Stimulated activated CD8-positive, alpha-beta memory T cell treated with anti-CD3 and anti-CD28 coated beads, Interleukin-7, amount 100 ng/mL, for 1 hour (primary cell): ENCODE measurements at places on chromosomes 5 and 9.

DNA sequence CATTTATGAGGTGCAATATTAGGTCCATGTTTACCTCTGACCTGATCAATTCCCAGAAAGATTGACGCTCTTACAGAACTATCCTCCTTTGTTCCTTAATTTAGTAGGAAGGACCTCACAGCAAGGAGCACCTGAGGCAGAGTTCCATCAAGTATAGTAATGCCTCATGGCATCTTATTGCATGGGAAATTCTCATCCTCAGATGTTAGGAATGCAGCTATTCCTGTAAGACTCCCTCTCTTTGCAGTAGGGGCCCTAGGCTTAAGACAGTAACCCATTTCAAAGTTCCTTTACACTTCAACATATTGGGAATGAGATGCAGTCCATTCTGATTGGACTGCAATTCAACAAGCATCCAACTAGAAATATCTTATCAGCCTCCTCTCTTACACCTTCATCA lies 69.8 kb downstream of the SLCO4C1 start:
- no peak for DNase-seq

DNA sequence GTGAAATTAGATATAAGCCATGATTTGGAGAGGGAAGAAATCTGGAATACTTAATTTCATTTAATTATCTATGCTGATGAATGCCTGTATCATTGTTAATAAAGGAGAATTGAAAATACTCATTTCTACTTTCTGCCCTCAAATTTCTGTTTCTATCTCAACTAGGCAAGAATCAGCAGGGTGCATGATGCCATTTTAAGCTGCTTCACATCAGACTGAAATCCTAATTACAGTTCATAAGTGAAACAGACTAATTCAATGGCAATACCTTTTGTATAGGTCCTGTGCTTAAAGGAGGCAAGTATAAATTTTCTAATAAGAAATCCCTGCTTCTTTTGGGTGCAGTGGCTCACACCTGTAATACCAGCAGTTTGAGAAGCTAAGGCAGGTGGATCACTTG lies 22.3 kb upstream of the TAL2 start:
- DNase-seq: no peak

DNA sequence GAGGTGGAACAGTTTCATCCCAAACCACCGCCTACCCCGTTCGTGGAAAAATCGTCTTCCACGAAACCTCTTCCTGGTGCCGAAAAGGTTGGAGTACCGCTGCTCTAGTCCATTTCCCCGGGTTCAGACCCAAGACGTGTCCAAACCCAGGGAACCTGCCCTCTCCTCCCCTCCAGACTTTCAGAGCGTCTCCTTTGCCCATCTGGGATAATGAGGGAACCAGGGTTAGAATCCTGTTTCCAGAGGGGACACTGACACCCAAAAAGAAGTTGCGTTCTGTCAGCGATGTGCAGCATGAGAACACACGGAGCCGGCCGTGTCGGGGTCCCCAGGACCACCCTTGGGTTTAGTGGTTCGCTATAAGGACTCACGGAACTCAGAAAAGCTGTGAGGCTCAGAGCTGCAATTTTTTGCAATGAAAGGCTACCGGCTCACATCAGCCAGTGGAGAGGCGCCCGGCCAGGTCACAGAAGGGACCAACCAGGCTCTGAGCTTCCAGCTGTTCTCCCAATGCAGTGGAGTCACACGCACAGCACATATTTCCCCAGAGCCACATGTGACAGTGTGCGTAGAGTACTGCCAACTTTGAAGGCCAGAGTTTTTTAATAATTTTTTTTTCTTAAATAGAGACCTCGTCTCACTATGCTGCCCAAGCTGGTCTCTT lies 19.4 kb downstream of the LAMC3 start:
- DNase-seq: no peak

GRCh38 chr5:139341187-139341688 lies 416 bp upstream of the PAIP2 start:
- no peak for DNase-seq

GRCh38 chr5:79743846-79744605 lies 54.4 kb downstream of the CMYA5 start:
- no peak for DNase-seq

- DNase-seq: no peak
Observed at GRCh38 chr5:135062216-135063055, 28.4 kb upstream of the PITX1 start.

DNA sequence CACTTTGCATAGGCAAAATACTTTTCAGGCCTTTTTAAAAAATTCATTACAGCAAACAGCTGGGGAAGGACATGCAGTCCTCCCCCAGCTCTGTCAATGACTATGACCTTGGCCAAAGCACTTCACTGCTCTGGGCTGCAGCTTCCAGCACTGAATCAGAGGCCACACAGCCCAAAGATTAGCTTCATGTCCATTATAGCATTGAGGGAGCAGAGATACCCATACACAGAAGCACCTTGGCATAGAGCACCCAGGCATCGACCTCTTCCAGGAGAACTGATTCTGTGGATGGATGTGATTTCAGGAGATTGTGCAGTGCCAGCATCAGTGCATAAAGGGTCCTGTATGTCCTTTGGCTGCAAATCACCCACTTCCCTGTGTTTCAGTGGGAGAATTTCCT lies 241.9 kb downstream of the MARCHF11 start:
- DNase-seq: no peak

DNA sequence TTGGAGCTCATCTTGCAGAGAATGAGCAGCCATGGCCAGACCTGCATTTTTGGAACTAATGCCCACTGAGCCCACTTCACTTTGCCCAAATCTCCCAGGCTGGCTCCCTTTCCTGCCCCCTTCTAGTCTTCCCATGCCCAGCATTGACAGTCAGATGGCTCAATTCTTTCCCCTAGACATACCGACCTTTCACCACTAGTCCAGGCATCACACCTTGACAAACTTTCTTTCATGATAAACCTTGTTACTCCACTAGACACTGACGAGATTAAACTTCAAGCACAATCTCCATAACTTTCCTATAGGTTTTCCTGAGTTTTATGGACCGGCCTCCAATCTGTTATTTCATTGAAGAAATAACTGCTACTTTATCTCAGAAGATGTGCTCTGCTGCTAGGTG lies 47.8 kb upstream of the RAI14 start:
- no peak for DNase-seq

GRCh38 chr5:96051401-96051830 lies 89.8 kb upstream of the ELL2 start:
- DNase-seq: no peak

- DNase-seq: no peak
Observed at GRCh38 chr9:115327436-115328122, 209.6 kb upstream of the TNC start.
